ENCODE measurements at places on chromosomes 5 and 9. TPM values are rescaled to one million over a fixed set of nuclear protein-coding genes. Genes with fewer than 3 reads are reported as not detected.

Gene KIF4B
- 0.29 TPM for polyA plus RNA-seq

Gene C5orf47
- 0.16 TPM for polyA plus RNA-seq

Gene PFN3
- polyA plus RNA-seq = 5.2 TPM

Gene SNCB
- not detected for polyA plus RNA-seq

Gene KIF3A
- 35.9 TPM for polyA plus RNA-seq

Gene DDX31
- 17.7 TPM for polyA plus RNA-seq

Gene PRRX2
- polyA plus RNA-seq = 0.86 TPM

Gene PLAC8L1
- 2.6 TPM for polyA plus RNA-seq

Gene DEPDC1B
- 25.2 TPM for polyA plus RNA-seq

Gene POU5F2
- polyA plus RNA-seq = 0.10 TPM

Gene GRAMD2B
- 25.7 TPM for polyA plus RNA-seq

Gene CRAT
- 57.5 TPM for polyA plus RNA-seq

Gene PCDHGA5
- 2.6 TPM for polyA plus RNA-seq

Gene SNCAIP
- polyA plus RNA-seq = 23.5 TPM

Gene SLC6A7
- polyA plus RNA-seq = 0.17 TPM

Gene BARHL1
- 0.12 TPM for polyA plus RNA-seq

Gene GABRA1
- not detected for polyA plus RNA-seq

Gene FAM169A
- 20.3 TPM for polyA plus RNA-seq

Gene CDX1
- polyA plus RNA-seq = 0.89 TPM

Gene IDNK
- 10.8 TPM for polyA plus RNA-seq

Gene FAT2
- polyA plus RNA-seq = 7.8 TPM

Gene GNA14
- 12.4 TPM for polyA plus RNA-seq

Gene MARVELD2
- 25.1 TPM for polyA plus RNA-seq

Gene VPS13A
- polyA plus RNA-seq = 28.8 TPM

Gene HTR1A
- polyA plus RNA-seq = not detected

Gene PELO
- 29.6 TPM for polyA plus RNA-seq

Gene BARX1
- 0.78 TPM for polyA plus RNA-seq

Gene SHISAL2B
- not detected for polyA plus RNA-seq

Gene NPR3
- 16.4 TPM for polyA plus RNA-seq

Gene N4BP3
- polyA plus RNA-seq = 5.0 TPM

Gene ELAVL2
- polyA plus RNA-seq = 1.5 TPM

Gene ANP32B
- polyA plus RNA-seq = 273 TPM

Gene ADAMTS16
- polyA plus RNA-seq = 80.2 TPM

Gene NUTM2F
- polyA plus RNA-seq = not detected

Gene NUP188
- 43.7 TPM for polyA plus RNA-seq

Gene PLK2
- 171 TPM for polyA plus RNA-seq

Gene PRSS3
- 2.9 TPM for polyA plus RNA-seq

Gene BRINP1
- polyA plus RNA-seq = 5.3 TPM

Gene GDA
- 0.28 TPM for polyA plus RNA-seq

Gene AP3S1
- polyA plus RNA-seq = 115 TPM

Gene OR13C9
- polyA plus RNA-seq = not detected

Gene GGTA1
- 4.3 TPM for polyA plus RNA-seq

Gene IL13
- polyA plus RNA-seq = not detected

Gene OCLN
- 46.1 TPM for polyA plus RNA-seq

Gene RFX3
- 14.0 TPM for polyA plus RNA-seq

Gene GRIN3A
- polyA plus RNA-seq = 1.6 TPM

Gene NUTM2G
- 1.3 TPM for polyA plus RNA-seq

Gene DAB2IP
- 48.2 TPM for polyA plus RNA-seq

Gene IGFBPL1
- polyA plus RNA-seq = 1.7 TPM

Gene COL27A1
- 43.2 TPM for polyA plus RNA-seq
